Right renal cortex interstitium (tissue), 3 donors: ENCODE measurements at places on chromosomes 3 and 15.

DNA sequence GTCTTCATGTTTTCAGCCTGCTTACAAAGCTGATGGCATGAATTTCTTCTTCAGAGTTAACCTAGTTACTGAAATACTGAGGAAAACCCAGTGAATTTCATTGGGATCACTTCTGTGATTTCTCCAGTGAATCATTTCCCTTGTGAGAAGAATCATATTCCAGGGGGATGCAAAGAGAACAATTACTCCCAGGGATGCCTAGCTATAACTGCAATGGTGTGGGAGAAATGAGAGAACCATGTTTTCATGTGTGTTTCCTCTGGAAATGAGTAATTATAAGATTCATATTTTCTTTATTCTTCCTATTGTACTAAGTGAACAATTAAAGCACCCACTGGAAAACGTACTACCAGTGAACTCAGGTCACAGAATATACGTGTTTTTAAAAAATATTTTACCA, 485.4 kb downstream of the GRM7 start:
- DNase-seq, result no peak

GRCh38 chr3:119314821-119315220, 20.6 kb downstream of the ARHGAP31 start:
- no peak for DNase-seq

GRCh38 chr3:153285194-153285641, 123.2 kb downstream of the RAP2B start:
- no peak for DNase-seq

DNA sequence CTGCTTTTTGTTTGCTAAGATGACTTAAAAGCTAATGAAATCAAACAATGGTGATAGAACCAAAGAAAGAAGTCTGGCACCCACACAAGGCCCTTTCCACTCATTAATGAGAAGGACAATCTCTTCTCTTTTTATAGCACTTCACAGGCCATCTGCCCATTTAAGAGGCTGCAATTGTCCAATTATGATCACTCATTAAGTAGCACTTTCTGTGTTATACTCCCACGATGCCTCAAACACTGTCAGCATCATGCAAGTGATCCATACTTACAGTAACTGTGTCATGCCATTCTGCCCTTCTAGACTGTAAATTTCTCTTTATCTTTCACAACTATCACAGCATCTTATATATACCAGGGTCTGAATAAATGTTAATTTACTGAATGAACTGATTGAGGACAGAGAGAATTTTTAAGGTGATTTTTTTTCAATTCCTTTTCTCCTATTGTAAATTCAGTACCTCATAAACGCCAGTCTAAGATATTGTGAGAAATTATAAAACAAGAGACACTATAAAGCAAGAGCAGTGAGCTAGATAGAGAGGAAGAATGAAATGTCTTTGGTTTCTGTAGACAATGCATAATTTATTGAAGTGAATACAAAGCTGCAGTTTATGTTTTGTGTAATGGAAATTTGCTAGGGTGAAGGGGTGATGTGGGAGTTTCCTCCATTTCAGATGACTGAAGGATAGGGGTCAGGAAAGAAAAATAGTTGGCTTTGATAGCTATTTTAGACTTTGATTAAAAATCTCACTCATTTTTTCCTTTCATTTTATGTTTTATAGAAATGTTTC, 17.3 kb downstream of the CD200 start:
- DNase-seq, result no peak

DNA sequence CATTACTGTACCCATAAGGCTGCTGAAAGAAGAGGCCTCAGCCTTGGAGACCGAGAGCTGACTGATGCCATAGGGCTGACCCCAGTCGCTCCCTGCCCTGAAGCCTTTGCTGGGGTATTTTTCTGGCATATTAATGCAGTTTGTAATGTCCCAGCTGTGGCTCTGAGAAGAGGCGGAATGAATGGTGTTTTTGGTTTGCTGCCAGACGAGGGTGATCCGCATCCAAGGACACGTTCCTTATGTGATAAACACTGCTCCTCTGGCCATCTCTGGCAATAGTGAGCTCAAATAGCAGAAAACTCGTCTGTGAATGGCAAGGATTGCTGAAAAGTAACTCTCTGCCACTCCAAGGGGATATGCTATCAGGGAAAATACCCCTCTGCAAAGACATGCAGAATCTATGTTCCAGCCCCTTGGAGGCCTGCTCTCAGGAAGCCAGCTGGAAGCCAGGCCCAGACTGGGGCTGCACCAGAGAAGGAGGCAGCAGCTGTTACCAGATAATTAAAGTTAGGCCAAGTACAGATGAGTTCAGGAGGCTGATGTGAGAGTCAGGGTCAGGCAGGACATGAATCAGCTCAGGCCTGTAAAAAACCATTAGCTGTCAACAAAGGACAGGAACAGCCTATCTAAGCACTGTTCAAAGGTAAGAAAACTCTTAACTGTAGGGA, 28.9 kb upstream of the KLHL6 start:
- peak; percentile 51 for DNase-seq

GRCh38 chr3:151085889-151086483, 522 bp downstream of the MED12L start:
- no peak for DNase-seq

GRCh38 chr3:145055375-145056076, 1083.9 kb downstream of the DIPK2A start:
- no peak for DNase-seq

DNA sequence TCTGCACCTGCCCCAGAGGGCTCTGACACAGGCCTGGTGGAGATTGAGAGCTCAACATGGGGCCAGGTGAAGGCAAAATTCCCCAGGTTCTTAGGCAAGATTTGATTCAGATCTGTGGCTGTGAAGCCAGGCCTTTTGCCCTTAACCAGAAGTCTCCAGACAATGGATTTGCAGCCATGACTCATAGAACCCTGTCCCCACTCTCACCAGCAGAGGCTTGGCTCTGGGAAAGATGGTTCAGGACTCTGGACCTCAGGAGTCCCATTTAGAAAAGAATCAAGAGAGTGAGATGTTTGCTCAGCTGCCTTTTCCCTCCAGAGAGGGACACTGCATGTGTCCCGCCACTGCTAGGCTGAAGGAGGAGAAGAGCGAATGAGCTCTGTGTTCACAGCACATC, 361.4 kb upstream of the ICE2 start:
- DNase-seq, result no peak

- DNase-seq, result no peak
Measured at GRCh38 chr15:91032919-91033803, 10.8 kb upstream of the VPS33B start.

- no peak for DNase-seq
Measured at GRCh38 chr3:110384601-110385000, 687.0 kb upstream of the NECTIN3 start.

GRCh38 chr3:181757694-181758306, 46.1 kb downstream of the SOX2 start:
- DNase-seq, result no peak

GRCh38 chr3:95567346-95567745, 1247.0 kb upstream of the EPHA6 start:
- no peak for DNase-seq

GRCh38 chr15:36917411-36918267, 182.7 kb downstream of the MEIS2 start:
- no peak for DNase-seq

- no peak for DNase-seq
Measured at GRCh38 chr15:83556754-83557153, 97.2 kb upstream of the ADAMTSL3 start.

DNA sequence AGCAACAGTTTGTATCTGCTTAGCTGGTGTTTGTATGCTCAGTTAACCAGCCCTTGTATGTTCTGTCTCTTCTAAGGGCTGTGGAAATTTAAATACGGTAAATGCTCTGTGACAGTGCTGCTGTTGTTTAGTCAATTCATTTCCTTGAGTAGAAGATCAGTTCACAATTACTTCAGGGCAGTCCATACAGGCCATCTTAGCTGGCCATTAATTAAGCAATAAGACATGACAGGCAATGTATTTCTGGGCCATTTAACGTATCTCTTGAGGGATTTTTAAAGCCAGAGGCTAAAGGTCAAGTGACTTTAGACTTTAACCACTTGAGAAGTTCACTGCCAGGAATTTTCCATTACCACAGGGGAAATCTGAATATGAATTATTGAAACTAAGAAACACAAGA, 351.8 kb downstream of the ZIC1 start:
- DNase-seq, result no peak

- no peak for DNase-seq
Measured at GRCh38 chr15:70171256-70171886, 73.7 kb upstream of the TLE3 start.

DNA sequence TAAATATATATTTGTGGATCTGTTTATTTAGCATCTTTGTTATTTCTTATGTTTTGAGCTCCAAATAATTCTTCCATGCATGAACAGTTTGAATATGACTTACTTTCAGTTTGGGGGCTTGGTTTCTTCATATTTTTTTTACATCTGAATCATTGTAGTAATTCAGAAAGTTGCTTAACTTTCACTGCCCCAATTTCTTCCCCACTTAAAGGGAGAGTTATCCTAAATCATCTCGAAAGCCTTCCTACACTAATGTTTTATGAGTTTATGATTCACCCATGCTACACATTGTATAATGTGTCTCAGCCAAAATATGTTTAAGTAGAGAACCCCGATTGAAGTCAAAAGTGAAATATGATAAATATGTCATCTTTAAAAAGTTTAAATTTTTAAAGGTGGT, 47.8 kb downstream of the SPRED1 start:
- DNase-seq, result no peak

GRCh38 chr3:101976473-101976872, 127.2 kb downstream of the NFKBIZ start:
- no peak for DNase-seq

GRCh38 chr3:143343944-143344343, 224.4 kb downstream of the CHST2 start:
- DNase-seq, result no peak

DNA sequence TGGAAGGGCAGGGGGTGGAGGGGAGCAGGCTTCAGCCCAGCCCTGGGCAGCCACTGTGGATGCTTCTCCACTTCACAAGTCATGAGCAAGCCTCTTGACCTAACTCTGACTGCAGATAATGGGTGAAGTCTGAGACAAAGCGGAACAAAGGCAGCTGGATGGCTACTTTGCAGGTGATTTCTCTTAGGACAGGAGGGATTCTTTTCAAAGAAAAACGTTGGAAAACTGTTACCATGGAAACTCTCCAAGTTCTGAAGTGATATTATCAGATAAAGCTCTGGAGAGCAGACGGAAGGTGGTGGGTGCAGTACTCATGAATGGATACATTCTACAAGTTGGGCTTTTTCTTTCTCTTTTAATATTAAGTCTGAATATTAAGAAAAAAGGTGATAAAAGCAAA, 254.2 kb upstream of the SLCO3A1 start:
- no peak for DNase-seq

DNA sequence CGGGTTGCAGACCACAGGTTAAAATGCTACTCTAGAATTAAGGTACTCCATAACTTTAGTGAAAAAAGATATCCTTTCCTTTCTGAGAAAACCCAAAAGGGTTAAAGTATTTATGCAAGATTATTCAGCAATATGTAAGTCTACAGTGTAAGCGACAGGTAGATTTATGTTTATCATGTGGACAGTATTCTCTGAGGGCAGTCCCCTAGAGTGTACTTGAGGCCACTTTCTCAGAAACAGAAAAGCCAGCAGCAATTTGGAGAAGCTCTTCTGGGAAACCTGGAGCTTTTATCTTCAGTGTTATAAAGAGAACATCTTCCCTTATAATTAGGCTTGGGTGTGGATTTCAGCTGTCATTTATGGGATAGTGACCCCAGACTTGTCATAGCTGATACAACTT, 8.9 kb downstream of the ST3GAL6 start:
- DNase-seq, result no peak

- DNase-seq, result no peak
Measured at GRCh38 chr15:48563934-48564333, 81.6 kb downstream of the FBN1 start.
